ENCODE measurements at places on chromosomes 13 and 19.

- DNase-seq: no peak
These were observed 17.2 kb upstream of the RNASEH2B start for GRCh38 chr13:50892210-50892944.

DNA sequence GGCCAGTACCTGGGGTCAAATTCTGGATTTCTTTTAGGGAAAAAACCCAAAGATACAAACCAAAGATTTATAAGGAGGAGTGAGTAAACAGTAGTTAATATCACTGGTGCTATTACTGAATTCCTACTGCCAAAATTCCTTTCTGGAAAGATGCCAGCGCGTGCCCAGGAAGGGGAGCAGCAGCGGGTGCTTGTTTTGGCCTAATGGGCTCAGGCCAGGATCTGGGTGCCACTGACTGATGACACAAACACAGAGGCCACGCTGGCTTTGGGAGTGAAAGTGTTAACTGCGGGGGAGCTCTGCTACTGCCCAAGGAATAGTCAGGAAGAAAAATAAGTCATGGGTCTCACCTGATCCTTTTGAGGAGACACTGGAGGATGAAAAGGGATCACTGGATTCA is 61.2 kb downstream of the KLF2 start:
- no peak for DNase-seq

DNA sequence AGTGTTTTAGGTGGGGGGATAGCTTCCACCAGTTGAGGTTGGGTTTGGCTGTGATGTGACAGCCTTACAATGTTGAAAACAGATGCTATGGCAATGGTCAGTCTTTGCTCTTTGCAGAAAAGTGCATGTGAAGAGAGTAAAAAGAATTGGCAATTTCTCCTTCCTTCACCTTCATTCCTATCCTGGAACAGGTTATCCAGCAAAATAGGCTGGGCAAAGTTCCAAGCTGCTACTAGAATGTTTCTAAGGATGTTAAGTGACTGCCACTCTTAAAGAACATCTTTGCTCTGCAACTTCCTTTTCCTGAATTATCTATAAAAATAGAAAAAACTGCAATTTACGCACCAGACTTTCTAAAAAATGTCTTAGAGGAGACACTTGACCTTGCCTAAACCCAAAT is 50.1 kb upstream of the MYCBP2 start:
- no peak for DNase-seq

DNA sequence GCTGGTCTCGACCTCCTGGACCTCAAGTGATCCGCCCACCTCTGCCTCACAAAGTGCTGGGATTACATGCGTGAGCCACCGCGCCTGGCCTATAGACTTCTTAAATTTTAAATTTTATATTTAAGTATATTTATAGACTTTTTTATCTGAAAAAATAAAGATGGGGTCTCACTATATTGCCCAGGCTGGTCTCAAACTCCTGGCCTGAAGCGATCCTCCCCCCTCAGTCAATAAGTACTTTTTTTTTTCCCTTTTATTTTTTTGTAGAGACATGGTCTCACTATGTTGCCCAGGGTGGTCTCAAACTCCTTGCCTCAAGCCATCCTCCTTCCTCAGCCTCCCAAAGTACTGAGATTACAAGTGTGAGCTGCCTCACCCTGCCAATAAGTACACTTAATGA is 1.9 kb downstream of the SERTAD1 start:
- no peak for DNase-seq

DNA sequence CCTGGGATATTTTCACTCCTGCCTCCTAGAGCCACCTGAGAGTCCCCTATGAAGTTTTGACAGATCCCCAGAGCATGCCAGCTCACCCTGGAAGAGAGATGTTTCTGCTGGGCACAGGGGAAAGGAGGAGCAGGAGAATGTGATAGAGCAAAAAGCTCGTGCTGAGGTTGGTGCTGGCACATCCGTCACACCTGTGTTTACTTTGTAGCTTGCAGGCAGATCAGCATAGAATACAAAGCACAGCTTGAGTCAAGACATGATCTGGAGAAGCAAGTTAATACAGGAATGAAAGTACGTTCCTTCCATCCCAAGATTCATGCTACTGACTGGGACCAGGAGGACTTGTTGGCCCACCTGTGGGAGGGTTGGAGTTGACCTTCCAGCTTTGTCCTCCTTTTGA is 46.1 kb downstream of the HSPH1 start:
- DNase-seq: no peak

DNA sequence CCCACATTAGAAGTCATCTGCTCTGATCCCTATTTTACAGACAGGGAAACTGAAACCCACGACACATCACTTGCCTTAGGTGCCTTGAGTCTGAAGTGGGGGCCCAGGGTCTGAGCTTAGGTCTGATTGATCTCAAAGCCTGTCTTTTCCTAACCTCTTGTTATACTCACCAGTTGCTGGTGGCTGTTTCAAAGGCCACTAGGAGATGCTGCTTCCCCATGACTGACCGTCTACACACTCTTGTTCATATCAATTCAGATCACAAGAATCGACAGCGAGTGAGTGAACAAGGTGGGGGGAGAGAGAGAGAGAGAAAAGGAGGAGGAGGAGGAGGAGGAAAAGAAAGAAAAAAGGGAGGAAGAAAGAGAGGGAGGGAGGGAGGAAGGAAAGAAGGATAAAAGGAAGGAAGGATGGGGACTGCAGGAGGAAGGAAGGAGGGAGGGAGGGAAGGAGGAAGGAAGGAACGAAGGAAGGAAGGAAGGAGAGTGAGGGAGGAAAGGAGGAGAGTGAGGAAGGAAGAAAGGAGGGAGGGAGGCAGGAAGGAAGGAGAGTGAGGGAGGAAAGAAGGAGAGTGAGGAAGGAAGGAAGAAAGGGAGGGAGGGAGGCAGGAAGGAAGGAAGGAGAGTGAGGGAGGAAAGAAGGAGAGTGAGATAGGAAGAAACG is 3.3 kb downstream of the OR10H1 start:
- DNase-seq: peak; percentile 4

- no peak for DNase-seq
These were observed at the start of gene VAV1 for GRCh38 chr19:6772028-6772865. Gene VAV1, plus strand, starts transcription at chr19:6772708. Its CDS starts 100 bp downstream, at chr19:6772808.

DNA sequence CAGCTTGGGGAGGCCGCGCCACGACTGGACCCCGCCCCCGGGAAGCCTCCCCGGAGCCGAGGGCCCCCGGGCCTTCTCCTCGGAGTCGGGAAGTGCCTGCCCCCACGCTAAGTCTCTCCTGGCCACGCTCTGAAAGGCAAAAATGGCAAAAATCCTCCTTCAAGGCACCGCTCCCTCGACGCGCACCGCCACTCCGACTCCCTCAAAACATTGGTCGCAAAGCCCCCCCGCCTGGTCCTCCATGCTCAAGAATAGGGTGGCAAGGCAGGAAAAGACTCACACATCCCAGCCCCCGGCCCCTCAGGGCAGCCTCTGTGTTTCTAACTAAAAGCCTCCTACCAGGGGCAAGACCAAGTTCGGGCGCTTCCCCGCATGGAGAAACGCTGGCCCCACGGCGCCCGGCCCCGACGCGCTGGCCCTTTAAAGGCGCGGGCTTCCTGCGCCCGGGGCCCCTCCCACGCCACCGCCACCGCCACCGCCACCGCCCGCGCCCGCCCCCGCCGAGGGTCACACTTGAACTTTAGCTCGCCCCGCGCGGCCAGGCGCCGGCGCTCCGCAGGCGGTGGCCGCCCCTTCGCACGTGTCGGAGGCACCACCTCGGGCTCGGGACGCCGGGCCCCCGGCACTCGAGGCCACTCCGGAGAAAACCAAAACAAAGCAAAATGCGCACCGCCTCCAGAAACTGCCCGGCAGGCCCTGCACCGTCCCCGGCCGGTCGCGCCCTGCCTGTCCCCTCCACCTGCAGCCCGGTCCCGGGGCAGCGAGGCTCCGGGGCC is 1.9 kb downstream of the FOXO1 start:
- DNase-seq: peak; percentile 74

DNA sequence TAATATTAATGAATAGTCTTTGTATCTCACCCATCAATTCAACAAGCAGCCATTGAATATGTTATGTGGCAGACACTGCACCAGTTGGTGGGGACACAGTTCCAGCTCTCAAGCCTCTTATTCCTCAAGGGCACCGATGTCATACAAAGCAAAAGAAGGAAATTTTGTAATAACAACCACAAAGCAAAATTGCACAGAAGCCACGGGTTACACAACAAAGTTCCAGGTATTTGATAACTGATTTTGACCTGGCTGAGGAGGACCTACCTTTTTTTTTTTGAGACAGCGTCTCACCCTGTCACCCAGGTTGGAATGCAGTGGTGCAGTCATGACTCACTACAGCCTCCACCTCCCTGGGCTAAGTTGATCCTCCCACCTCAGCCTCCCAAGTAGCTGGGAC is 266.7 kb downstream of the FOXO1 start:
- no peak for DNase-seq

DNA sequence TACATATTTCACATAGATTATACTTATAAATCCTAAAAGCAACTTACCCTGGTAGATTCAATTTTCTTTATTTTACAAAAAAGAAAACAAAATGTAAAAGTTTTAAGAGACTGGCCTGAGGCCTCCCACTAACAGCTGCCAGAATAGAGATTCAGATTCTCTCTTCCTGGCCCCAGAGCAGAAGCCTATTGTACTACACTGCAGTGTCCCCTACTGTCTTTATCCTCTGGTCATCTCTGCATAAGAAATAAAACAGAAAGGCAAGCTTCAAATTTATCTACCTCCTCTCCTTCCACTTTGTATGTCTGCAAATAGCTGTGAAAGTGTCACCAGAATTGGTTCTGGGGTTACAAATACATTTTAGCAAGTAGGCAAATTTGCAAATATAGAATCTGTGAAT is 1004.1 kb upstream of the PCDH9 start:
- no peak for DNase-seq

DNA sequence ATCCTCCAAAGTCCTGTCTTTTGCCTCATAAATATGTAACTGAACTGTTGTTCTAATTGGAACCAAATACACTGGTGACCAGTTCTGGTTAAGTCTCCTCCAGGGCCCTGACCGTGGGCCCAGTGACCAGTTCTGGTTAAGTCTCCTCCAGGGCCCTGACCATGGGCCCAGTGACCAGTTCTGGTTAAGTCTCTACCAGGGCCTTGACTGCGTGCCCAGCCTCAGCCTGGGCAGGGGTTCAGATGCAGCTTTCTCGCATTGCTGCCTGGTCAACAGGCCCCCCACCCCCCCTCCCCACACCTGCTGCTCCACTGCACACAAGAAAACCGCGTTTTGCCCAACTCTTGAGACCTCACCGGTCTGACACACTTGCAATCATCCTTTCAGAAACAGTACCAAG is 3.8 kb upstream of the GRTP1 start:
- no peak for DNase-seq

- DNase-seq: peak; percentile 52
These were observed 86.2 kb downstream of the IRS2 start for GRCh38 chr13:109700176-109700575.

- no peak for DNase-seq
These were observed 14.6 kb upstream of the PTOV1 start for GRCh38 chr19:49836176-49837008.

GRCh38 chr19:14301150-14301549 is 80.1 kb upstream of the ADGRE5 start:
- DNase-seq: no peak

- DNase-seq: no peak
These were observed 89.9 kb downstream of the COL4A2 start for GRCh38 chr13:110396913-110397381.

DNA sequence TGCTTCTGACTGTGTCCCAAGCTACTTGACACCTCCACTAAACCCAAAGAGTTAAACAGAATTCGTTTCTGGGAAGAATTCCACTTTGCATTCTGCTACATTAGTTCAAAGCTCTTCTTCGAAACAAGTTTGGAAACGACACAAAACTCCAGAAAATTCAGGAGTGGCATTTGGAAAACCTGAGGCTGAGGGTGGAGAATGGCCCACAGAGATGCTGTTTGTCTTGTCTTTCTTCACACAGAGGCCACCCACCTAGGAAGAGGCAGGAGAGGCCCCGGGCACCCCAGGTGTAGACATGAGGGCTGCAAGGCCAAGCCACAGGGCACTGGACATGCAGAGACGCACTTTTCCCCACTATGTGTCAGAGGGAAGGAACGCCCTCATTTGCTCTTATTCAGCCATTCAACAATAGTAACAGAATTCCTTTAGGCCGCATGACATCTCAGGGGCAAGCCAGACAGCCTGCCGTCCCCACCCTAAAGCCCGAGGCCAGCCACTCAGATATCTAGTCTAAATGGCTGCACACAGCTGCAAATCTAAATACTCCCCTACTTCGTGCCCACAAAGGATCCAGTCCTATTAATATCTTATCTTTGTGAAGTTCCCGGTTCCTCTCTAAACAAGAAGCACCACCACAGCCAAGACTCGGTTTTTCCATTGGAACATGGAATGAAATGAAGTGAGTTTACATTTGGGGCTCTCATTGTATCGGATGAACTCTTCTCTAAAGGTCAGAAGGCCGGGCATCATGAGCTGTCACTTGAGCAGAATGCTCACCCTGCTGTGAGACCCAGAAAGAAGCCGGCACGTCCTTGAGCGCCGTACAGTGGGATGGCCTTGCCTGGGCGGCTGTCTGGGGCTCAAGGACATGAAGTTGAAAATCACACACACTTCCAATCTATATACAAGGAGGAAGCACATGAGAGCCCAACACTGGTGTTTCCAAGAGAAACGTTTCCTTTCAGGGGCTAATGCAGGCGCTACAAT is 19.8 kb downstream of the COL4A1 start:
- DNase-seq: no peak

DNA sequence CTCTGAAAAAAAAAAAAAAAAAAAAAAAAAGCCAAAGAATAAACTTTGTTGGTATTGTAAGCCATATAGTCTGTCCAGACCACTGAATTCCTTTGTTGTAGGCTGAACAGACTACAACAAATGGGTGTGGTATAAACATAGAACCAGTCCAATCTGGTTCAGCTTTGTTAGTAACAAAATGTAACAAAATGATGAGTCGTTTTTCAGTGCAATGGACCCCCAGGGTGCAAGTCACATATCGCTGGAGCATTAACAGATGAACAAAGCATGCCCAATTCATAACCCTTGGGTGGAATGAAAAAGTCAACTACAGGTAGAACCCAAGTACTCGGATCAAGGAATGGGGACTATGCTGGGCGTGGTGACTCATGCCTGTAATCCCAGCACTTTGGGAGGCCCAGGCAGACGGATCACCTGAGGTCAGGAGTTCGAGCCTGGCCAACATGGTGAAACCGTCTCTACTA is 13.6 kb upstream of the FCHO1 start:
- no peak for DNase-seq

- DNase-seq: peak; percentile 31
These were observed 4.7 kb downstream of the ERF start for GRCh38 chr19:42250183-42250665.

DNA sequence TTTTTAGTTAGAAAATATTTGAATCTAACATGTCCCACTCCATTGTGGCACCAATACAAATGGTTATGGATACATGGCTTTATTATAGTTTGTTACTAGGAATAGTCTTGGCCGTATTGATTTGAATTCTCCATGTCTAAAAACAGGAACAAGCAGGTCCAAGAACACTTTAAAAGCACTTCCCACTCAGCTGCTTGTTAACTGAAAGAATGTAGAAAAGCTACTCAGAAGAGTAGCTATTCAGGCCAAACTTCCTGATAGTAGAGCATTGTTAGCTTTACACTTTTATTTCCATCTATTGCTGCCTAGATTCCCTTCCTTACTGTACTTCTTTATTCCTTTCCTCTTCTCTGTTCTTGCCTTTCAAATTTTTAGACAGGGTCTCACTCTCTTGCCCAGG is 6.9 kb downstream of the PIBF1 start:
- DNase-seq: no peak
